ENCODE measurements at places on chromosomes 2 and 18.

DNA sequence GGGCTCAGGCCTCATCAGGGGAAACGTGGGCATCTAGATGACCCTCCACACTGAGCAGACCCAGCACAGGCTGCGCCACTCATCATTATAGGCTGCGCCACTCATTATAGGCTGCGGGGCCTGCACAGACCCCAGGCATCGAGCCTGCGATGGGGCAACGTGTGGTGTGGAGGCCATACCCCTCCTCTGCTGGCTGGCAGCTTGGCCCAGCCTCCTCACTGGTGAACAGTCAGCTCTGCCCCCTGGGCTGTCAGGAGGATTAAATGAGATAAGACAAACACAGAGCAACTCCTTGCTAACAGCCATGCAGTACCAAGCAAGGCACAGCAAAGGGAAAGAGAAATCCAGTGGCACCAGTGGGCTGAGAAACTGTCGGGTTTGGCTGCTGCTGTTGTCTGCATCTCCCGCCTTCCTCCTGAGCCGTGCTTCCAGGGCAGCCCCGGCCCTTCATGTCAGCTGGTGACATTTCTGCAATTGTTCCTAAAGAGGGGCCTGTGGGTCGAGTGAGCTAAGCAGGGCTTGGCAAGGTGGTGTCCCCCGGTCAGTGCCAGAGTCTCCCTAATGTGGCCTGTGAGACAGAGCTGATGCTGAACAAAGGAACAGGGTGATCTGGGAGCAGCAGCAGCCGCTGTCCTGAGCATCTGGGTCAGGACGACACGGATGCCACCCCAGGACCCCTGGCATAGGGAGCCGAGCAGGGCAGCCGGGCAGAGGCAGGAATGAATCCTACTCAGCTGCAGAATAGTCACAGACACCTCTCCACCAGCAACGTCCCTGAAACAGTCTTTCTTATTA, 48.7 kb downstream of the RRM2 start:
- H3K4me3 ChIP-seq: no peak overlapping the region
- H3K4me1 ChIP-seq: no peaks in the 10 kb centered on the region
- no peak for DNase-seq
- H3K36me3 ChIP-seq: peaks cover 3% of the 10 kb centered on the region
- H3K27me3 ChIP-seq: no peaks in the 10 kb centered on the region

DNA sequence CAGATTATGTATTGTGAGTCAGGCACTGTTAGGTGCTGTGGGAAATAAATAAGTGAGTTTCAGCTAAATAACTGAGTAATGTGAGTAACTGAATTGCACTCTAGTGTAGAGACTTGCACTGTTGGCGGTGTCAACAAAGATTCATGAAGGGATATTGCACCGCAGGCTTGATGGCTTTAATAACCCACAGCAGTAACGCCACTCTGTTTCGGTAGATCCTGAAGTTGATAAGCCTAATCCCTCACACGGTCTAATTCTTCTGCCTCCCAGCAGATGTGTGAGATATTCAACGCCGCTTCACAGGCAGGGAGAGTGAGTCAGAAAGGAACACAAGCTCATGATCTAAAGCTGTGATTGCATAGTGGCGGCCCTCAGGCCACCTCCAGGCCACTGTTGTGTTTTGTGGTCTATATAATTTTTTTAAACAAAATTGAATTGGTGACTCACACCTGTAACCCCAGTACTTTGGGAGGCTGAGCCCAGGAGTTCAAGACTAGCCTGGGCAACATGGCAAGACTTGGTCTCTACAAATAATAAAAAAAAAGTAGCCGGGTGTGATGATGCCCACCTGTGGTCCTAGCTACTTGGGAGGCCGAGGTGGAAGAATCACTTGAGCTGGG, 94.3 kb downstream of the LIPG start:
- peaks cover 5% of the 10 kb centered on the region for H3K4me1 ChIP-seq
- DNase-seq: no peak
- no peaks in the 10 kb centered on the region for H3K36me3 ChIP-seq
- H3K27ac ChIP-seq: no peak overlapping the region

- peak overlapping the region; percentile 54 for H3K4me3 ChIP-seq
- no peak for DNase-seq
- peaks cover 8% of the 10 kb centered on the region for H3K4me1 ChIP-seq
- no peaks in the 10 kb centered on the region for H3K36me3 ChIP-seq
- no peak overlapping the region for H3K27ac ChIP-seq
Observed at GRCh38 chr2:218033590-218034496, 31.0 kb upstream of the TNS1 start.

- H3K4me3 ChIP-seq: no peak overlapping the region
- no peaks in the 10 kb centered on the region for H3K36me3 ChIP-seq
- H3K27ac ChIP-seq: no peak overlapping the region
- no peak for DNase-seq
- H3K27me3 ChIP-seq: peaks cover 6% of the 10 kb centered on the region
Observed at GRCh38 chr2:26621469-26622199, 19.5 kb downstream of the CIB4 start.

- no peak overlapping the region for H3K4me3 ChIP-seq
- DNase-seq: no peak
- H3K4me1 ChIP-seq: no peaks in the 10 kb centered on the region
- H3K27ac ChIP-seq: no peak overlapping the region
Observed at GRCh38 chr2:147110317-147110716, 734.5 kb upstream of the ACVR2A start.

DNA sequence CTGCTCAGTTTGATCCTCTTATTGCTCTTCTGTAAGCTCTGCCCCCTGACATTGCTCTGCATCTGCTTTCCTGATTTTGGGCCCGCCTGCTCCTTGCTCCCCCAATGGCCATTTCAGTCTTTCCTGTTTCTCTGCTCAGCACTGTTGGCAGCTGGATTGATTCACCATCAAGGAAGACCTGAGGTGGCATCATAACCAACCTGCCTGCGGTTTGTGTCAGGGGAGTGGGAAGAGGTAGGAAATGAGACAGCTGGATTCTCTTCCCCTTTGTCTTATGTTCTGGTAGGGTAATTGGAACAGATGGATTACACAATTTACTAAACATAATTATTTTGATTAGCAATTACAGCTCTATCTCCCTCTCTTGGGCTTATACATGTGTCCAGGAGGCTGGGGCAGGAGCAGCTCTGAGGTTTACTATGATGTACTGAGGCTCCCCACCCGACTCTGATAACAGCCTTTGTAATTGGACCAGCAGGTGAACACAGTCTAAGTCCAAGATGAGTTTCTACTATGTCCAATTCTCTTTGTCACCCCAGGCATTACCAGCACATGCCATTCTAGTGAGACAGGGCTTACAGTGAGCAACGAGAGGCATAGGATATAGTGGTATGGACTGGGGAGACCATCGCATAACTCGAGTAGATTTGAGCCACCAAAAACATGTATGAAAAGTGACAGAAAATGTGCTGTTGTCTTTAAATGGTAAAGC, 151.8 kb upstream of the MMADHC start:
- DNase-seq: no peak
- no peaks in the 10 kb centered on the region for H3K4me1 ChIP-seq
- no peak overlapping the region for H3K4me3 ChIP-seq

- H3K27ac ChIP-seq: no peak overlapping the region
- H3K27me3 ChIP-seq: peaks cover 12% of the 10 kb centered on the region
- no peaks in the 10 kb centered on the region for H3K4me1 ChIP-seq
- no peak for DNase-seq
Observed at GRCh38 chr2:238726670-238727584, 121.0 kb upstream of the TWIST2 start.

- no peak for DNase-seq
- no peak overlapping the region for H3K4me3 ChIP-seq
- H3K27me3 ChIP-seq: no peaks in the 10 kb centered on the region
- no peaks in the 10 kb centered on the region for H3K4me1 ChIP-seq
- H3K36me3 ChIP-seq: no peaks in the 10 kb centered on the region
Observed at GRCh38 chr2:170217778-170218251, 39.9 kb downstream of the MYO3B start.

DNA sequence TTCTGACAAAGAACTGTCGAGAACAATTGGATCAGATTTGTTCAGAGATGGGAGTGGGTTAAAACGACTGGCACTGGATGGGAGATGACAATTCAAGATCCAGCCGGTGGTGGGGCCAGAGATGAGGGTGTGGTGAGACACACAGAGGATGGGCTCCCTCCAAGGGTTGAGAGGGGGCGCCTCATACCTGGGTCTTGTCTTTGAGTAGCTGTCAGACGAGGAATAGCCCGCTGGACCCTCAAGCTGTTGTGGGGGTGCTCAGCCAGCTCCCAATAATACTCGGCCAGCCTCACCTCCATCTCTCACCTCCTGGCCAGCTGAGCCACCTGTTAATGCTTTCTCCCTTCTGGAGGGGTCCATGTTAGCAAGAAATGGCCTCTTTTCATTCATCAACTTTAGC, 14.0 kb downstream of the INPP5D start:
- peaks cover 27% of the 10 kb centered on the region for H3K36me3 ChIP-seq
- H3K27ac ChIP-seq: no peak overlapping the region
- H3K4me3 ChIP-seq: no peak overlapping the region
- H3K27me3 ChIP-seq: no peaks in the 10 kb centered on the region
- H3K4me1 ChIP-seq: peaks cover 37% of the 10 kb centered on the region
- DNase-seq: no peak

- no peaks in the 10 kb centered on the region for H3K27me3 ChIP-seq
- no peak overlapping the region for H3K27ac ChIP-seq
- peaks cover 39% of the 10 kb centered on the region for H3K4me1 ChIP-seq
- H3K36me3 ChIP-seq: no peaks in the 10 kb centered on the region
Observed at GRCh38 chr2:238286551-238286950, 1.9 kb downstream of the PER2 start.

DNA sequence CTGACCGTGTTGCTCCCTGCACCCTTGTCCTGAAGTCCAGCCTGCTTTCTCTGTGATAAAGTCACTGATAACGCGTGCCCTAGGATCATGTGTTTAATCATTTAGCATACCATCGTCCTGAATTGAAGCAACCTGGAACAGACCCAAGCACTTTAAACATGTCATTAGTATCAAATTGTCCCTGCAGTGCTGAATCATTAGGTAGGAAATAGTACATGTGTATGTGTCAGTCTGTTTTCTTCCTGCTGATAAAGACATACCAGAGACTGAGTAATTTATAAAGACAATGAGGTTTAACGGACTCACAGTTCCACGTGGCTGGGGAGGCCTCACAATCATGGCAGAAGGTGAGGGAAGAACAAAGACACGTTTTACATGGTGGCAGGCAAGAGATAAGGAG, 2.8 kb downstream of the ASB18 start:
- H3K4me1 ChIP-seq: no peaks in the 10 kb centered on the region
- H3K4me3 ChIP-seq: no peak overlapping the region
- no peak for DNase-seq
- H3K36me3 ChIP-seq: no peaks in the 10 kb centered on the region

- peaks cover 66% of the 10 kb centered on the region for H3K36me3 ChIP-seq
- H3K27ac ChIP-seq: peak overlapping the region; percentile 93
- H3K4me1 ChIP-seq: peaks cover 99% of the 10 kb centered on the region
Observed at GRCh38 chr2:197296835-197297234, 13.7 kb downstream of the ANKRD44 start.

DNA sequence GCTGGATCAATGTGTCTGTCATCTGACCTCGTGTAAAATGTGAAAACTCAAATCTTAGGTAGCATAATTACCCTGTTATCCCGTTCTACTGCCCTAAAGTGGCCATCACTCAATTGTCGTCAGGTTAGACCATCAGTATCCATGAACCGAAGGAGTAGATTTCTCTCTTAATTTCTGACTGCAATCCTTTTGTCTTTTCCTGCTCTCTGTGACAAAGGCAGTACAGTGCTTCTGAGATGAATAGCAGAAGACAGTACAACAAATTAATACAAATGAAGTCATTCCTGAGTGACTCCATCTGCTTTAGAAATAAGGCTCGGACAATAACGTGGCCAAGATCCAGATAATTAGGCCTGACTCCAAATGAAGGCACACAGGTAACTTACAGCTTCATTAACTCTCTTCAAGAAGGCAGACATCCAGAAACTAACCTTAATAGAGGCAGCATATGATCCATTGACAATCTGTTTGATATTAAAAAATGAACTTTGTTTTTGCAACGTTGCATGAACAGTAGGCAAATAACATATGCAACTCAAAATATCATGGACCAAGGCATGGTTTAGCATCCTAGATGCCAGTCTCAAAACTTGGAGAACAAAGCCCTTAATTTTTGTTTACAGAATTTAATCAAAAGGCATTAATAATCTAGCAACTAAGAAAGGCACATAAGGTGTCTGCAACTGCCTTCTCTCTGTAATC, 96.7 kb upstream of the CDH20 start:
- no peak overlapping the region for H3K4me3 ChIP-seq
- H3K27ac ChIP-seq: no peak overlapping the region
- H3K36me3 ChIP-seq: no peaks in the 10 kb centered on the region
- H3K4me1 ChIP-seq: no peaks in the 10 kb centered on the region
- H3K27me3 ChIP-seq: no peaks in the 10 kb centered on the region

DNA sequence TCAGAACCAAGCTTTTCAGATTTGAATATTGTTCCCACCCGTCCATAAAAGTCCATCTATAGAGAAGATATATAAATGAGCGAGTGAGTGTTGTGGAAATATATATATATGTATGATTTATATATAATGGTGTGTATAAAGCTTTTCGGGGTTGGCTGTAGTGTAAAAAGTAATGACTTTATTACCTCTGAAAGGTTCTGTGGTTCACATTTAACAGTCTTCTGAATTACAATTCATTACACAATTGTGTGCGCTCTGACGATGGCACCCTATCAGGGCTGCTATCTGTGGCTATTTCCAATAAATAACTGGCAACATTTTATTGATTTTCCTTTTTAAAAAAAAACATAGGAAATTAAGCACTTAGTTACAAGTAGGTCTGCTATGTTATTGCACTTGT, 2.7 kb upstream of the BCL11A start:
- H3K4me3 ChIP-seq: peak overlapping the region; percentile 58
- H3K4me1 ChIP-seq: peaks cover 33% of the 10 kb centered on the region
- H3K36me3 ChIP-seq: no peaks in the 10 kb centered on the region
- H3K27me3 ChIP-seq: peaks cover 46% of the 10 kb centered on the region
- DNase-seq: no peak

DNA sequence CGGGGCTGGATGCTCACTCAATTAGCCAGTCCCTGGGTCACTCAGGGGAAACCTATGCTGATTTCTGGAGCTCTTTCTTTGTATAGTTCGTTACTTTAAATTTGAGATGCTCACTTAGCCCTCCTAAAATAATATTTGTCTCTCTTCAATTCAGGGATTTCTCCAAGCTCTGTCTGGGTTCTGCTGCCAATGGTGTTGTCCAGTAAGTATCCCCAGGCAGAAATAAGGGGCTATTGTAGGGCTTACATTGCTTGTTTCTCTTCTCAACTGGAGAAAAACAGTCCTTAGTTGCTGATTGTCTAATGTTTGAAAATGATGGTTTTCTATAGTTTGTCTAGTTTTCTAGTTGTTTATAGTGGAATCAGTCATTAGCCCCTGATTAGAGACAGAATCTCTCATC, 5.0 kb downstream of the RAB6C start:
- H3K27me3 ChIP-seq: peaks cover 25% of the 10 kb centered on the region
- H3K4me1 ChIP-seq: peaks cover 3% of the 10 kb centered on the region
- no peaks in the 10 kb centered on the region for H3K36me3 ChIP-seq
- no peak overlapping the region for H3K4me3 ChIP-seq

- H3K4me1 ChIP-seq: peaks cover 10% of the 10 kb centered on the region
- H3K27ac ChIP-seq: no peak overlapping the region
- H3K27me3 ChIP-seq: peaks cover 51% of the 10 kb centered on the region
- no peak for DNase-seq
Observed at GRCh38 chr2:66577321-66578053, 142.6 kb downstream of the MEIS1 start.

Data from activated CD4-positive, alpha-beta T cell treated with anti-CD3 and anti-CD28 coated beads for 36 hours (primary cell).